ENCODE measurements at places on chromosomes 13 and 19.

GRCh38 chr13:76683168-76683567 lies 203.0 kb downstream of the KCTD12 start:
- no peak for DNase-seq

- no peak for DNase-seq
These were observed 41.5 kb downstream of the ZNF682 start for GRCh38 chr19:19997656-19998268.

DNA sequence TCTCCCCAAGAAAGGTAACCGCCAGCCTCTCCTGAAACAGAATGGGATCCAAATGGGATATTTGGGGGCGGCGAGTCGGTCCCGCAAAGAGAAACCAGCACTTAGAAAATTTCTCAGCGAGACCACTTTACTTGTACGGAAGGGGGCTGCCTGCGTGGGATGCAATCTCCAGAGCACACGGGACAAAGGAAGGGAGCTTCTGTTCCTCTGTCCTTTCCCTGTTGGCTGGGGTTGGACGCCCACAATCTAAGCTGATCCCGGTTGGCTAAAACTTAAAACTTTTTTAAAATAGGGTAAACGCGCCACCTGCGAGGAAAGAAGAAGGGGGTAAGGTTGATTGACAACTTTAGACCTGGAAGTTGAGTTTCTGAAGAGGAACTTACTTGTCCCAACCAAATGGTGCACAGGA lies 826 bp upstream of the BSG start:
- no peak for DNase-seq

DNA sequence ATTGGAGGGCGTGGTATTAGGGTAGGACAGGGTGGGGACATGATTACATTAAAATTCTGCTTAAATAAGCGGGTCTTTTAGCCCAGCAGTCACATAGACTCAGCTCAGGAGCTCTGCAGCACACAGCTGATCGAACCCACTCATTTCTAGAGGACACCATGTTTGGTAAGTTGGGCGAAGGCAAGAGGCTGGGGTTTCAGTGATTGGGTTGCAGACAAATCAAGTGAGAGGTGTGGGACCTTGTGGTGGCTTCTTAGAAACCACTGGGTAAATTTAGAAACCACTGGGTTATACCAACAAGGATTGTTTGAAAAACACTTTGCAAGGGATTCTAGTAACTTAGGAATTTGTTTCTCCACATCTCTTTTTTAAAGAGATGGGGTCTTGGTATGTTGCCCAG lies at the start of gene LEUTX:
Gene LEUTX (plus strand): TSS at position 92 of the 400 bp plus-strand sequence. CDS start 67 bp downstream, at position 159.
- no peak for DNase-seq

DNA sequence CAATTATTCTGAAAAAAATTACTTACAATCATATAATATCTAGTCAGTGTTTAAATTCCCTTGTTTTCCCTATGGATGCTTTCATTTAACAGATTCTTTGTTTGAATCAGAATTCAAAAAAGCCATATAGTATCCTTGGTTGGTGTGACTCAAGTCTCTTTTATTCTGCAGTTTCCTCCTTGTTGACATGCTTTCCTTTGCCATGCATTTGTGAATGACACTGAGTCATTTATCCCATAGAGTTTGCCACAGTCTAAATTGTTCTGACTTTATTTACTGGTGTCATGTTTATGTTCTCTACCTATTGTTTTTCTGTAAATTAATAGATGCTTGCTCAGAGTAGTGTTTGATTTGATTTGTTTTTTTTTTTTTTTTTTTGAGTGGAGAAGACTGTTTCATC lies 893.8 kb upstream of the SLC10A2 start:
- no peak for DNase-seq

DNA sequence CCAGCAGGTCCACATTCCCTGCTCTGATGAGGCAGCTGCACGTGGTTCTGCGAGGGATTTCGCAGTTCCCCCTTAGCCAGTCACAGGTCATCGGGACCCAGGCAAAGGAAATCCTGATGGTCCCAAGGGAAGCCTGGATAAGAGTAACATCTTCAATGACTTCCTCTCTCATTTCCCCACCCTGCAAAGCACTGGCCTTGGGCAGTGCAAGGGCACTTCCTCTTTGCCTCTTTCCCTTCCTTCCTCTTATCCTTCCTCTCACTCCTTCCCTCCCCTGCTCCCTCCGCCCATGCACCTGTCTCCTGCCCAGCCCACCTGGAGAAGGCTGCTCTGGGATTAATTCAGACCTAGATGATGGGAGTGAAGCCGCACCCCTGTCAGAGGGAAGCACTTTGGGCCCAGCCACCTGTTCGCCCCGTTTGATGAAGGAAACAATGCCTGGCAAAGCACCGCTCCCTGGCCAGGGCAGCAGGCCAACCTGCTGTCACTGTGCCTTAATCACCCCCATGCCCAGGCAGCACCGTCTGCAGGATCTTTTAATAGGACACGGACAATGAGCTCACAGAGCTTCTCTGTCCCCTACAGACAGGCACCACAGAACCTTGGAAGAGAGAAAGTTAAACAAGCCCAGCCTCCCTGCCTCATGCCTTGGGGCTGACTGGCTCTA lies 113.5 kb upstream of the PABPC3 start:
- DNase-seq: no peak

GRCh38 chr13:102275969-102276368 lies 125.9 kb downstream of the FGF14 start:
- no peak for DNase-seq

DNA sequence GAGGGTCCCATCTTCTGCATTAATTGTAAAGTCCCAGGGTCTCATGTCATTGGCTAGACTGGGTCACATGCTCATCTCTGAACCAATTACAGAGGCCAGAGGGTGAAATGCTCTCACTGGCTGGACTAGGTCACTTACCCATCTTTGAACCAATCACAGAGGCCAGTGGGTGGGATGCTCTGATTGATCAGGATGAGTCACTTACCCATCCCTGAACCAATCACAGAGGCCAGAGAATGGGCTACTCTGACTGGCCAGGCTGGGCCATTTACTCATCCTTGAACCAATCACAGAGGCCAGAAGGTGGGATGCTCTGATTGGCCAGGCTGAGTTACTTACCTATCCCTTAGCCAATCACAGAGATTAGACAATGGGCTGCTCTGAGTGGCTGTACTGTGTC lies 5.3 kb downstream of the MISP start:
- DNase-seq: no peak
